ENCODE measurements at places on chromosomes 2 and 18.

GRCh38 chr2:219279151-219279915, at the start of gene DNAJB2:
TSS of gene DNAJB2 (plus strand) at chr2:219279366. CDS start at chr2:219279834, 468 bp downstream.
- peak; percentile 100 for DNase-seq

DNA sequence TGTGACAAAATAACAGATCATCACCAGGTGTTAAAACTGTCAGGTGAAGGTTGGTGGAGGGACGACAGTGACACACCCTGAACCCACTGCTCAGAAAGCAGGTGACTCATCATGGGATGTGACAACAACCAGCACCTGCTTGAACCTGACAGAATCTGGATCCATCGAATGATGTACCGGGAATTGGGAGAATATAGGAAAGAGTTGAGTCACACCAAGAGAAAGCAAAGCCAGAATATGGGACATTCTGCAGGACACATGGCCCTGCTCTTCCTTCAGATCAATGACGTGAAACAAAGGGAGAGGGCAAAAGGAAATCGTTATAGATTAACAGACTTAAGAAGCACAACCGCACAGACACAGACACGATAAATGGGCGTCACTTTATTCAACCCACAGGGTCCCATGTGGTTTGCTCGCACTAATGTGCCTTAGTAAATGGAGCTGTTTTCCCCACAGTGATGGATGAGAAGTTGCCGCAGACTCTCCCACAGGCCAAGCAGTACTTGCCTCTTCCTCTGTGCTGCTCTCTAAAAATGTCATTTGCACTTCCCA, 100.1 kb downstream of the CRACDL start:
- no peak for DNase-seq

DNA sequence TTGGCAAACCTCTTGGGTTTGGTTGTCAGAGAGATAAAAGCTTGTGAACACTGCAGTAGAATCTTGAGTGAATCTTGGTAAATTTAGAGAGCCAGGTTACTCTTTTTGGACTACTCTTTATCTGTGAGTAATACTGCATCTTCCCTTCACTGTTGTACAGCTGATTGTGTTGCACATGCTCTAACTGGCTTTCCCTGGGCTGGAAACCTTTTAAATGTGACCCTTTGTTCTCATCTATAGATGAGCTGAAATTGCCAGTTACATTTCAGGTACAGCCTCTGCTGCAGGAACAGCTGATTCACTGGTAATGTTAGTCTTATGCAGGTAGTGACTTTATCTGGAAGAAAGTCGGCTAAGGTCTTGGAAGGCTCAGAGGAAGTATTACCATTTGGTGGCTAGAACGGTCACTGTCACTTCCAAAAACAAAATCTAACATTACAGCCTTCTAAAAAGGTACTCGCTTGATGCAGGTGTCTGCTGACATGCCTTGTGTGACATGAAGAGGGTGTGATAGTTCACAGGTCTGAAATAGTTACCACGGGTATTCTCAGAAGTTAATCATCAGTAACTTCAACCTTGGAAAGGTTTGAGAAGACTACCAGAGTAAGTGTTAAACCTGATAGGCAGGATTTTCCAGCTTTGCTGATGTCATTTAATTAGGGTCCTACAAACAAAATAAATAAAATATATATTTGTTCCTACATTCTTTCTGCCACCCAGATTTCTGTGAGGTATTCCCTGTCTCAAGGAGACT, 851.1 kb downstream of the SLC4A3 start:
- DNase-seq = no peak

- no peak for DNase-seq
Observed at GRCh38 chr18:13599031-13599430, 127.3 kb downstream of the FAM210A start.

Measured in erythroblast (primary cell).